H9 (cell line): ENCODE measurements at places on chromosomes 16 and 17. TPM values are rescaled to one million over a fixed set of nuclear protein-coding genes. Genes with fewer than 3 reads are reported as not detected.

GRCh38 chr16:4673387-4674046, 19.8 kb upstream of the NUDT16L1 start:
- no peak for DNase-seq

DNA sequence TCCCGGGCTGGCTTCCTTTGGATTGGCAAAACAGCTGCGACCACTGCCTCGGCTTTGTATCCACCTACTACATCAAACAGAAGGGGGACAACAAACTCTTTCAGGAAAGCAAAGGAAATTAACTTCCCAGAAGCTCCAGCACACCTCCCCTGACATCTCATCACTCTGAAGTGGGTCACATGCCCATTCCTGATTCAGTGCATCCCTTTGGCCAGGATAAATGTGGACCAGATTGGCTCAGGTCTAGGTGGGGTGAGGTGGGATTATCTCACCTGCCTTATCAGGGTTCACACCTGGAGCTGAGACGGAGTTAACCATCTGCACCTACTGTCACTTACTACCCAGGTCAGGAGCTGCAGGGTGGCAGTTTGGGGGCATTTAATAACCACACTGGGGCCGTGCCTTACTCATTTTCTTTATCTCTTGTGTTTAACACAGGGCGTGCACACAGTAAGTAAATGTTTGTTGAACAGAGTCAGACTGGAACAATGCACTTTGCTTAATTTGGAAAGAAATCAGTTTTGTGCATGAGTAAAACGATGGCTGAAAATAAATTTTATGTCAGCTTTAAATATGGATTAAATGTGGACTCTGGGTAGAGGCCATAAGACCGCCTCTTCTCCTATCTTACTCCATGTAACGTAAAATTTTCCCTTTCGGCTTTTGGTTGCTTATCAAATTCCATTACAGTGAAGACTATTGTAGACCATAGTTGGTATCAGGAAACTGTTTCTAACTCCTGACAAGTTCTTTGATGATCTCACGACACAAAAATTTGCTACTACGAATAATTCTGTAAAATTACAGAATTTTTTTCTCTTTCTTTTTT, 36.0 kb downstream of the IQCK start:
- DNase-seq: no peak

DNA sequence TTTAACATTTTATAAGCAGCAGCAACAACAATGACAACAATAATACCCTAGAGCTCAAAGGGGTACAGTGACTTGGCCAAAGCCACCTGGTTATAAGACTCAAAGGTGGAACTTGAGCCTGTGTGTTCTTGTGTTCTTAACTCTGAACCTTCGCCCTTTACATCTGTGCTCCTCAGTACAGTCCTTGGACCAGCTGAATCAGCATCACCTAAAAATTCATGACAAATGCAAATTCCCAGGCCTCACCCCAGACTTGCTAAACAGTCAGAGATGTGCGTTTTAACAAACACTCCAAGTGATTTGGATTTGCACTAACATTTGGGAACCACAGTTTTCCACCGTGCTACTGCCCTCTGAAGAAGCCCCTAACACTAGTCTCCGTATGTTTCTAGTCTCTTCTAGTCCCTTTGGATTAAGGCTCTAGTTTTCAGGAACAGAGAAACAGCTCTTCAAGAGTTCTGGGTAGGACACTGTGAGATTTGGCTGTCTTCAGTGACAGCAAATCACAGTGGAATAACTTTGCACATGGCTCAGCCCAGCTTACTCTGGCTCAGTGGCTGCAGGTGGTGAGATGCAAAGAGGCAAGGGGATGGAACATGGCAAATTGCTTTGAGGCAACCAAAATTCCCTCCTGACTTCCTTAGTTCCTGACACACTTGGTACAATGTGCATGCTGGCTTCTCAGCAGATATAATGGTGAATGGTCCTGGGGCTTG, 151.0 kb upstream of the CDH11 start:
- DNase-seq: no peak

- DNase-seq: no peak
Observed at GRCh38 chr17:15660077-15660476, 24.0 kb downstream of the TRIM16 start.

- peak; percentile 56 for DNase-seq
Observed at GRCh38 chr17:3385869-3386816, at the start of gene OR3A2. TSS of gene OR3A2 (minus strand) at chr17:3386308.

GRCh38 chr16:57166951-57167350, 18.9 kb downstream of the PSME3IP1 start:
- no peak for DNase-seq

- no peak for DNase-seq
Observed at GRCh38 chr17:61880589-61881102, 17.3 kb upstream of the BRIP1 start.

DNA sequence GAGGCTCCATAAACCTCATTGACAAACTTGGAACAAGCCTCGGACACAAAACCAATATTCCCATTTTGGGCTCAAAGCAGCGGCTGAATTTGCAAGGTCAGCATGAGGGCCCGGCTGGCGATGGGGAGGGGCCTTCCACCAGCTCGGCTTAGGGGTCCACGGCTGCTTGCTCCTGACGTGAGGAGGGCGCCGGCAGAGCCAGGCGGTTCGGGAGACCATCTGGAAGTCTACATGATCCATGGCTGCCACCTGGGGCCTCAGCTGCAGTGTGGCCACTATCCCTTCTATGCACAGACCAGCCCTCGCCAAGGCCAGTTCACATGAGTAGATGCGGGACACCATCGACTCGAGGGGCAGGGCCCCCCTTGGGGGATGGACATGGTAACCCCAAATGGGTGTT, 39.1 kb downstream of the NDEL1 start:
- DNase-seq: peak; percentile 30

DNA sequence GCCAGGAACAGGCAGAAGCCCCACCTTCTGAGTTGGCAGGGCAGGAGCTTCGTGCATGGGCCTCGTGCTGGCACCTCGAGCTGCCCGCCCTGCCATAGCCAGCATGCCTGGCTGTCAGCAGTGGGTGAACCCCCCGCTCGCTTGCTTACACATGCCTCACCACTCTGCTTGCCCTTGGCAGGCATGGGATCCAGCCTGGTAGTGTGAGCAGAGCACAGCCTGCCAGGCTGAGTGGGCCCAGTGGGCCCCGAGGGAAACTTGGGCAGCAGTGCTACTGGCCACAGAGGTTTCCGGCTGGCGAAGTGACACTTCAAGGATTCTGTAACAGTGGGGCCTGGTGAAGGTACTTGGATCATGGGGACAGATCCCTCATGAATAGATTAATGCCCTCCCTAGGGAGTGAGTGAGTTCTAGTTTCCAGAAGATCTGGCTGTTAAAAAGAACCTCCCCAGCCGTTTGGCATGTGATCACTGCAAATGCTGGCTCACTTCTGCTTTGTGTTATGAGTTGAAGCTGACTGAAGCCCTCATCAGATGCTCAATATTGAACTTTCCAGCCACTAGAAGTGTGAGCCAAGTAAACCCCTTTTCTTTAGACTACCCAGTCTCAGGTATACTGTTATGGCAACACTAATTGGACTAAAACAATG, 114.7 kb downstream of the BCAS3 start:
- DNase-seq: no peak

GRCh38 chr16:86509759-86510464, 415 bp upstream of the FOXF1 start:
- DNase-seq: peak; percentile 85

GRCh38 chr17:78719630-78720298, 62.3 kb downstream of the CYTH1 start:
- no peak for DNase-seq

NPW gene
- 7.1 and 10.2 TPM in 2 replicates for total RNA-seq

USP6 gene
- total RNA-seq: 0.17 and 0.18 TPM in 2 replicates

NEUROD2 gene
- not detected in 2 replicates for total RNA-seq

SOST gene
- total RNA-seq: not detected in 2 replicates
